ENCODE measurements at places on chromosomes 12 and 14.

- no peak for DNase-seq
Measured at GRCh38 chr14:34362641-34363251, 99.3 kb downstream of the SPTSSA start.

DNA sequence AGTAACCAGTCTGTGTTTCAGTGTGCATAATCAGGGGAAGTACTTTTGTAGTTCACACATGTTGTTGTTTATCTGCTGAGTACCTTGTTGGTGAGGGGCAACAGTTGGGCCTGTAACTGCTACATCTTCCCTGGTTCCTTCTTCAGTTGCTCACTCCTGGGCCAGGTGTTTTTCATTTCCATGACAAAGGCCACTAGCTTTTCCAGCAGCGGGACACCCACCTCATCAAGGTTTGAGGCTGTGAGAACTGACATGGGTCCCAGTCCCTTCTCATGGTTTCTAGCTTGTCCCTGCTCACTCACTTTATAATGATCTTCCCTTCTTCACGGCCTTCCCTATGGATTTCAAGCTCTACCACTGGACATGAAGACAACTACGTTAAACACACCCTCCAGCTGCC, 1.5 kb upstream of the NOXRED1 start:
- DNase-seq: no peak

GRCh38 chr12:18074001-18074400, 16.0 kb downstream of the RERGL start:
- no peak for DNase-seq

DNA sequence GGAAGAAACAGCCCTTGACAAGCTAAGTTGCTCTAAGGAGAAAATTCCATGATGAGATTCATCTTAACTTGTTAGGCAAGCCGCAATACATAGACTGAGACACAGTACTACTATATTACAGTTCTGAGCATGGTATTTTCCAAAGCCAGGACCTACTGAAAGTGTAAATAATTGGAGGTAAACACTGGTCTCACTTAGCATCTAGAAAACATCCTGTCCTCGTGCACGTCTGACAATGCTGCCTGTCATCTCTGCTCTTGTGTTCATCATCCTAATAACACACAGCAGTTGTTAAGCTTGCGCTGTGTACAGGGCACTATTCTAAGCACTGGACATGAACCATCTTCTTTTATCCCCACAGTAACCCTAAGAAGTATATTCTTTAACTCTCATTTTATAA, 64.2 kb downstream of the GNG2 start:
- DNase-seq: no peak

DNA sequence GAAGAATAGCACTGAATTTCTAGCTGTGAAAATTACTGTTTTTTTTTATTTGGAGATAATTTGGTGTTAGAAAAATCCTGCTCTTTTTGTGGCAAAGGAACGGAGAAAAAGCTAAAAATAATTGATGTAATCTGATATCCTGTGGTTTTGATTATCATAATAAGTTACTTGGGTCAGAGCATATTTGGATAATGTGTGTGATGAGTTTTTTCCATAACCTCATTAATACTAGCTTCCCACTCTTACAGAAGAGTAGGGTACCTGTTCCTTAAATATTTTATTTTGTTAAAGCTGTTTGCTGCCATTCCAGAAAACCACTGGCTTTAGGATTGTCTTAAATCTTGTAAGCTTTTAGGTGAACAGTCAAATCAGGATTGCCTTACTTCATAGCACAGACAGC, 4.7 kb downstream of the PSMC6 start:
- DNase-seq: no peak

All from GM12878 (cell line).